ENCODE measurements at places on chromosomes 7 and 10.

GRCh38 chr10:92886334-92886961 lies 38.1 kb downstream of the EXOC6 start:
- DNase-seq, result no peak

DNA sequence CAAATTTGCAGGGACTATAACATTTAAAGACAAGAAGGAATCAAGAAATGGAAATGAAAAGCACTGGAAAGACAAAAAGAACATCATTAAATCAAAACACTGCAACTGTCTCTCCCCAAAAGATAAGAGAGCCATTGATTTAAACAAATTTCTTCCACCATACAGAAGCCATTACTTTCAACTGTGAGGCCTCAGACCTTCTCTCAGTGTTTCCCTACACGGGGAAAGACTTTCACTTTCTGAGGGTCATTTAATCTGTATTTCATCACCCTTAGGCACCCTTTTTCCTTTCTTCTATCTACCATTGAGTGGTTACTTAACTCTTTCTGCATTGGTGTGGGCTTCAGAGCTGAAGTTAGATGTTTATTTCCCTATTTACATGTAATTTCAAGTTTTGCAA lies 47.5 kb downstream of the CCDC172 start:
- DNase-seq, result no peak

DNA sequence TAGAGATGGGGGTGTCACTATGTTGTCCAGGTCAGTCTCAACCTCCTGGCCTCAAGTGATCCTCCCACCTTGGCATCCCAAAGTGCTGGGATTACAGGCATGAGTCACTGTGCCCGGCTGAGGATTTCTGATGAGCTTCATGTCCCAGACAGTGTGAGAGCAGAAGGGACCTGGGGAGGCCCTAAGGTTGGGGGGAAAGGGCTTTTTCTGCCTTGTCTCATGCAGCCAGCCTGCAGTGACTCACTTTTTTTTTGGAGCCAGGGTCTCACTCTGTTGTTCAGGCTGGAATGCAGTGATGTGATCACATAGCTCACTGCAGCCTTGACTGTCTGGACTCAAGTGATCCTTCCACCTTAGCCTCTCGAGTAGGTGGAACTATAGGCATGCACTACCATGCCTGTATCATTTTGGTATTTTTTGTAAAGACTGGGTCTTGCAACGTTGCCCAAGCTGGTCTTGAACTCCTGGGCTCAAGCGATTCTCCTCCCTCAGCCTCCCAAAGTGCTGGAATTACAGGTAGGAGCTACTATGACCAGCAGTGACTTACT lies 14.6 kb downstream of the COL26A1 start:
- DNase-seq, result no peak

DNA sequence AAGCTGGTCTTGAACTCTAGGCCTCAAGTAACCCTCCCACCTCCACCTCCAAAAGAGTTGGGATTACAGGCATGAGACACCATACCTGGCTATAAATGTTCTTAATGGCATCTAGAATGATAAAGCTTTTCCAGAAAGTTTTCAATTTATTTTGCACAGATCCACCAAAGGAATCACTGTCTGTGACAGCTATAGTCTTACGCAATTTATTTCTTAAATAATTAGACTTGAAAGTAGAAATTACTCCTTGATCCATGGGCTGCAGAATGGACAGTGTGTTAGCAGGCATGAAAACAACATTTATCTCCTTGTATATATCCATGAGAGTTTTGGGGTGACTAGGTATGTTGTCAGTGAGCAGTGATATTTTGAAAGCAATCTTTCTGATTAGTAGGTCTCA lies 33.8 kb downstream of the GALNT11 start:
- DNase-seq, result no peak

DNA sequence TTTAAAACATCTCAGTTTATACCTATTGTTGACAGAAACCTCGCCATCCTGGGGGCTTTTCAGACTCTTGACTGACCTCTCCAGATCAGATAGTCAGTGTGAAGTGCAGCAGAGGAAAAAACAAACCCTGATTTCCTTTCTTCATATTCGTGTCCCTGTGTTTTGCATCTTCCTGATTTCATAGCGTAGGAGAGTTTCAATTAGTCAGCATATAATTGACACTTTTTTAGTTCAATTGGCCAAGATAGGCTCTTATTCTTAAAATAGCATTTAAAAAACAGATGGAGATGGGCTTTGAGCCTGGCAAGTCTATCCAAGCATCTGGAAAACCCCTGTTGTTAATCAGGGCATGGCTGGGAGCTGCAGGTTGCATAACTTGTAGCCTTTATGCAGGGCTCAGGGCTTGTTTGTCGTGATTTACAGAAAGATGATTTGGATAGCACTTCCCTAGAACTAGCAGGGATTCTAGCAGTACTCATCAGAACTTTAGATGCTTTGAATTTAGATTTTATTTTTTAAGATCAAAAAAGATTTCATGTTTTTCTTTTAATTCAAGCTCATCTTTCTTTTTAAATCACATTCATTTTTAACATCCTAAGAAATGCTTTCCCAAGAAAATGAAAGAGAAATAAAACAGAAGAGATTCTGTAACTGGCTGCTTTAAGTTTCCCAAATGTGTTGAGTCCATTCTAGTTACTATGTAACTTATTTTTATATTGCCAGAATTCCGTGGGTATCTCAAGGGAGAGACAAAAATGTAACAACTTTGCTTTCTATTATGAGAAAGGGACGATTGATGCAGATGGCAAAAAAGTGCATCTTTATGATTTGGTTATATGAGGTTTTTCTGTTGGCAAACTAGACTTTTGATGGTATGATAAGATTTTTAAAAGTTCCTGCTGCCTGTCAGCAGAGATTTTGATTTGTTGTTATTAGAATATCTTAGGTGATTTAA lies 270.8 kb upstream of the FZD8 start:
- no peak for DNase-seq

Data from NB4 (cell line).